ENCODE measurements at places on chromosomes 5 and 9.

GRCh38 chr5:172502969-172503368 is 48.6 kb upstream of the SH3PXD2B start:
- no peak for DNase-seq

- no peak for DNase-seq
Measured at GRCh38 chr5:540906-541538, 16.8 kb upstream of the SLC9A3 start.

DNA sequence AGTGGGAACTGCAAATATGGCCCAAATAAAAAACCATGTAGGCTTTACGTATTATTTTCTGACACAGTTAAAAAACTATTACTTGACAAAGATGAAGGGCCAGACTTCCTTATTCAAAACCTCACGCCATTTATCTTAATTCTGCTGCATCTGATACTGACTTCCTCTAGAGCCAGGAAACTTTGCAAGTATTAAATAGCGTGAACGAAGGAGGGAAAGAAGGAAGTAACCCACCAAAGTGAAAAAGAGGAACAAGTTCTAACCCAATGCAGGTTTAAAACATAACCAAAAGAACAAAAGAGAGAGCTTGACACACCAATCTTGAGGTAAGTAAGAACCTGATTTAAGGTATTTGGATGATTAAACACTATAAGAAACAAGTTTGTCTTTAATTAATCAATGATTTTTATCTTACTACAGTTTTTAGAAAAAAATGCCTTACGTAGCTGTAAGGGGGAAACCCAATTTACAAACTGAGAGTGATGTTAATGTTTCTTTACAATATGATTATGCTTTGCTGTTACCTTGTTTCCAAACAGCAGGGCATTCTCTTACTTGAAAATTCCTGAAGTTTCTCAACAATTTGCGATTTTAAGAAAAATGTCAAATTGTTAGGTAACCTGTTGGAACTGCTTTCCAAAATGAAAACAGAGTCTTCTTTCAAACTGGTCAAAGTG is at the start of gene GAPT:
Gene GAPT (plus strand): TSS at position 220 of the 677 bp plus-strand sequence. CDS start 3,102 bp downstream, outside the sequence.
- no peak for DNase-seq

DNA sequence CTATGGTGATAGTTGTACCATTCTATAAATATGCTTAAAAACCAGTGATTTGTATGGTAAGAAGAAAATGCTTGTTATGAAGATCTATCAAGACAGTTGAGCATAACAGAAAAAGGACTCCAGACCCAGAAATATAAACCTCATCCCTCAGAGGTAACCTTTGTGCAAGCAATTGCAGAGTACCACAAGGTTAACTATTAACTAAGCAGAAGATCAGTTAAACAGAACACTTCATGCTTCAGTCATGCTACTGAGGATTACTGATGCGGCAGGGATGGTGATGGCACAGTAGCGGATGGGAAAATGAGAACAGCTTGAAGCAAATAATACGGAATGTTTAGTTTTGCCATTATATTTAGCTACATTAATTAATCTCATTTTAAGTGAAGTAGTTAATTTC is 45.5 kb downstream of the IARS1 start:
- DNase-seq, result peak; percentile 88

DNA sequence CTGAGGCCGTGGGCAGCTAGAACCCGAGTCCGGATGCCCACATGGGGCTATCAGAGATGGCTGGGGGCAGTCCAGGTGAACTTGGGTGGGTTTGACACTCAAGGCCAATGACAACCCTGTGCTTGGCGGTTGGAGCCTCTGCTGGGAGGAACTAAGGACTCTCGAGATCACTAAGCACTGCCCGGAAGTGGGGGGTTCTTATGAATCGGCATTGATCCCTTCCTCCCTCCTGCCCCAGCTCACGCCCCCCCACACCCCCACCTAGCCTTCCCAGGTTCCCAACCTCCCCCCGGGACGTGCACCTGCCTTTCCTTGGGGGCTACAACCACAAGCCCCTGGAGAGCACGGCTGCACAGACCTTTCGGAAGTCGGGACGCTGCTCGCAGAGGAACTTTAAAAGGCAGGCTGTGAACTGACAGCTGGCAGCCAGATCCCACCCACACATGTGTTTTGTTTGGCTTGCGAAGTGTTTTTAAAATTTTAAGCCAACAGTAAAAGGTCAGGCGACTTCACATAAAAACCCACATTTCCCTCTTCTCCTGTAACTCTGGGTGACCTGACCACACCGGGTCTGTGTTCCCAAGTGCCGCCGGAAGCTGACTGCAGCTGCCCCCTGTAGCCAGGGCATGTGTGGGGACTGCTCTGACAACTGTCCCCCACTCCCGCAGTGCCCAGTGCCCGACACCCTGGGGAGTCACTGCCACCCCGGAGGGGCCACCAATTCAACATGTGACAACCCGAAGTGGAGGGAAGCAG is 5.1 kb upstream of the RALGDS start:
- DNase-seq, result no peak

- DNase-seq, result no peak
Measured at GRCh38 chr9:117276444-117276843, 138.4 kb downstream of the ASTN2 start.

DNA sequence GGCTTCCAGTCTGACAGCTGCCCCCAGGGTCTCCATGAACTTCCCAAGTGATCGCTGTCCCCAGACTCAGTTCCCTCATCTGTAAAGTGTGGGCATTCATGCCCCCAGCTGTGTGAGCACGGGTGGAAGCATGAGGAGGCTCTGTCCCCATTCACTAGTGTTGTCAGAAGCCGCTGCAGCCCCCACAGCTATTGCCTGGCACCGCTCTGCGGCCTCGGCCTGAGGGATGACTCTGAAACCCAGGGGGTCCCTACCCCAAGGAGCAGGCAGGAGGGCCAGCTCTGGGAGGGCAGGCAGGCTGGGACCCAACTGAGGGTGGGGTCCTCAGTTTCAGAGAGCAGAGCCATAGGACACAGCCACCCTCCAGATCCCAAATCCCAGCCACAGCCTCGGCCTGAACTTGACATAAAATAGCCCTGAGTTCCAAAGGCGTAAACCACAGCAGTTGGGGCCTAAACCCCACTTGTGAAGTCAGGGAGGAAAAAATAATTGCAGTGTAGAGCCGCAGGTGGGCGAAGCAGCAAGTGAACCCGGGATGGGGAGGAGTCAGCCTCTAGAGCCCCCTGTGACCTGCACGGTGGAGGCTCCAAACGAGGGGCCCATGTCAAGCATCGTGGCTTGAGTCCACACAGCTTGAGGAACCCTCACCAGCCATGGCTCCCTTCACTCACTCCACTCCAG is 66.0 kb upstream of the ADAMTS2 start:
- DNase-seq, result no peak

- no peak for DNase-seq
Measured at GRCh38 chr9:134957945-134958227, 40.2 kb upstream of the FCN1 start.

DNA sequence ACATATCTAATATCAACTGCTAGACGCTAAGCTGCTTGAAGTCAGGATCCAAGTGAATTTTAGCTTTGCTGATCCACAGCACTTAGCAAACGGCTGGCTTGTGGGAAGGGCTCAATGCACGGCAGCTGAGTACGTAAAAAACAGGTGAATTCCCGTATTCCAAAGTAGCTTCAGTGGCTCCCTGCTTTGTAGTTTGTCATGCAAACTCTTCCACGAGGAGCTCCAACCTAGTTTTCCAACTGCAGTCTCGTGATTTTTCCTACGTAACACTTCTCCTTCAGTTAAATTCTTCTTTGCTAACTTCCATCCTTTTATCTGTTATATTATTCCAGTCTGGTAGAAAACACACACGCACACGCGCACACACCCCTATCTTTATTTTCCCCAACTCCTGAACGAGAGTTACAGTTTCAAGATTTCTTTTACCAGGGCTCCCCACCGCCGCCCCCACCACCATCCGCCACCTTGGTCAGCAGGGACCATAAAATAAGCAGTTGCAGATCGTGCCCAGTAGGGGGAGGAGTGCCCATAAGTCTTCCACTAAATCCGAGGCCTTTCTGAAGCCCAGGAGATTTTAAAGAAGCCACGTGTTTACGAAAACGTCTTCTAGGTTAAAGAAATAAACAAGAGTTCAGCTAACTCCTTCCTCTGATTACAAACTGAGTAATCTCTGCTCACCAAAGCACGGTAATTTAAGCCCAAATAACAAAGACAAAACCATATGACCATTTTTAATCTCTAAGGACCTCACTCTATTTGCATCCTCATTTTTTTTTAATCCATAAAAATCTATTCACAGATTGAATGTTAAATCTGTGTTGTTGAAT is 34.8 kb upstream of the TRIO start:
- DNase-seq, result peak; percentile 24

DNA sequence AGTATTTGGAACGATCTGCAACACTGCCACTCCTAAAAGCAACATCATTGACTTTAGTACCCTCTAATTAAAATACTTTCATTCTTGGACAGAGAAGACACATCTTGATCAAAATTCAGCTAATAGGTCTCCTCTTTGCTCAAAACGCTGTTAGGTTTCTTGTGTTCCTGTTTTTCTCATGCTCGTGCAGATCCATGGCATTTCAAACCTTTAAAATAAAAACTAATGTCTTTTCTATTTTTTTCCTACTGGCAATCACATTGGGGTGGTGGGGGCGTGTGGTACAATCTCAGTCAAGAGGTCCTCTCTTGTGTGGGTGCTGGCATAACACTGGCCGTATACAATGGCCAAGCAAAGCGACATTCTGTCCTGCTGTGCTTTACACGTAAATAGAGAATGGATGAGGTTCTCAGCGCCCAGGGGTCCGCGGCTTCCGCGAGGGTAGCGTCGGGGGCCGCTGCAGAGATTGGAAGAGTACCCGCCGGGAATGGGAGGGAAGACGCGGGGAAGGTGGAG is 315 bp upstream of the GPR150 start:
- no peak for DNase-seq

DNA sequence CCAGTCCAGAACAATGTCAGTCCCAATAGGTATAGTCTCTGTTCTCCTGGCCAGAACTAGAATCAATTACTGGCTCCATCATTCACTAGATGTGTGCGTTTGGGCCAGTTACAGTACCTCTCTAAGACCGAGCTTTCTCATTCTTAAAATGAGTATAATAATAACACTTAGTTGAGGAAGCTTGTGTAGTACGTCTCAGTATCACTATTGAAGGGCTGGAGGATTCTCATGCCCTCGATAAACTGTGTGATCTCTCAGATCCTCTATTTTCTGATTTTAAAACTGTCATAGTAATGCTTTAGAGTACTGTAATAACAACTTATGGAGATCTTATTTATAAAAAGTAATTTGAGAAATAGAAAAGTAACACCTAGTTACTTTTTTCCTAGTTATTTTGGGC is 50.7 kb downstream of the CDKN2A start:
- no peak for DNase-seq

- DNase-seq, result no peak
Measured at GRCh38 chr5:54387659-54388232, 67.8 kb upstream of the HSPB3 start.

- no peak for DNase-seq
Measured at GRCh38 chr5:886716-887325, 5.8 kb downstream of the BRD9 start.

DNA sequence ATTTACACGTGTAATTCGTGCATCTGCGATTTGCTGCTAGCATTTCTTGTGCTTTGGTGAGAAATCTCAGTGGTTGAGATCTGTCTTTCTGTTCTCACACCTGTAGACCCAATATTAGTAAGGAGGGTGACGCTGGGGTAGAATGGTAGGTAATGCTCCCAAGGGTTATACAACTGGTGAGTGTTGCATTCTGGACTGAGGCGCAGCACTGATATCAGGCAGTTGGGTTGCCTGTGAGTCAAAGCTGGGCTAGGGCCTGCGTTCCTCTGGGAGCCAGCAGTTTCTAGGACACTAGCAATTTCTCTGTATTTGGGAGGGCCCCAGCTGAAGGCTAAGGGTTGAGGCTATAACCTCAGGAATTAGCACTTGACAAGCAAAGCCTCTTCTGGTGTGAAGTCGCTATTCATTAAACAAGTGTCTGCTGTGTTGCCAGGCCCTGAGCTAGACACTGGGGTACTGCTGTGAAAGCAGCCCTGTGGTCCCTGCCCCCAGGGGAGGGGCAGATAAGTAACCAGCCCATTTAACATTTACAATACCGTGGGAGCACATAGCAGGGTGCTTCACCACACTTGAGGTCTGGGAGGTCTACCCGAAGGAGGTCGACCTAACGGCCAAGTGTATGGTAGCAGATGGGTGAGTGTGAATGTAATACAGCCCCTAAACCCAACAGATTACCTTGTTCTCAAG is 28.7 kb downstream of the LARP1 start:
- no peak for DNase-seq

- no peak for DNase-seq
Measured at GRCh38 chr5:39580702-39581453, 156.1 kb upstream of the DAB2 start.

GRCh38 chr9:129038109-129038852 is 1.9 kb downstream of the MIGA2 start:
- DNase-seq, result no peak

GRCh38 chr9:4435197-4435596 is 55.1 kb upstream of the SLC1A1 start:
- no peak for DNase-seq

DNA sequence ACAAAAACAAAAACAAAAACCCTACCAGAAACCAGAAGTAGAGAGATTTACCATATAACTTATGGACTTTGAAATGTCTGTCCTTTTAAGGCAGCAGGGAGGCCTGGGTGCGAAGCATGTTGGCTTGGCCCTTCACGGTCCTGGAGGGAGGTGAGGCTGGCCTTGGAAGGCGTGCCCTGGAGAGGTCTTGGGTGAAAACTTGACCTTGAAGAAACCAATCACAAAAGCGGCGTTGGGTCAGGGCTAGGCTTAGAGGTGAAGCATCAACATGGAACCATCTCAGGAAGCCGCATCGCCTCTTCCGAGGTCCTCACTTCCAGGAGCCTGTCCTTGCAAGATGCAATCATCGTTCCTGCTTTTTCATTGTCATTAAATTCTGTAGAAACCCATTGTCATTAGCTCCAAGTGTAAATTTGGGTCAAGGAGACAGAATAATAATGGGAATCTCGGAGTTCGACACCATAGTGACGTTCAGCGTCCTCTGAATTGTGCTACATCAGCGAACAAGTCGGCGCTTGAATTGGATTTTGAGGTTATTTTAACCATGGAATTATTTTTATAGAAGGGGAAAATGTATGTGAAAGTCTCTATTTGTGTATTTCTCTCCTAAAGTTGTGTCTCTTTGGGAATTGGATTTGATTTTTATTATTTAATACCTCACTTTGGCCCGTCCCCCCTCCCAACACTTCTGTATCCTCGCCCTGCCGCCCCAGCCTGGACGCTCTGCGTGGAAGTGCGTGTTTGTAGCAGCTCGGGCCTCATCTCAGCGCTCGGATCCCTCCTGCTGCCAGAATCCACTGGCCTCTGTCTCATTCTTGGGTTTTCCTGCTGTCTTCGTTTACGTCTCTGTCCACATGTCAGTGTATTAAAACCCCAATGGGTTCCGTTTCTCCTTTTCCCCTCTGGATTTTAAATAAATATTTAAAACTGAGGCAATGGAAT is 11.1 kb upstream of the ORM1 start:
- no peak for DNase-seq

DNA sequence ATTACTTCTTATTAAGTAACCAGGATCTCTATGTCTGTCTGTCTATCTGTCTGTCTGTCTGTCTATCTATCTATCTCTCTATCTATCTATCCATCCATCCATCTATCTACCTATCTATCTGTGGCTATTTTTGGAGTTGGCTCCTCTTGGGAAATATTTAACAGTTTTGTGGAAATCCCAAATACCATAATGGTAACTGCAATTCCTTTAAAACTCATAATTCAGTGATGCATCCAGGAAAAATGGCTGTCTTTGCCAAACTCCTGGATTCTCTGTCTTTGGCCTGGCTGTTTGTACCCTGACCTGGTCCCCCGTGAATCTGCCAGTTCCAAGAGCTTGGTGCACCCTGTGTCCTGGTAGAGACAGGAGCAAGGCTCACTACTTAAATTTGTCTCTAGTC is 197.0 kb downstream of the PCSK1 start:
- no peak for DNase-seq

Measured in ACHN (cell line).